ENCODE measurements at places on chromosomes 6 and 20.
A peak's percentile ranks its signal among the peaks of the same experiment; 100 is the strongest.

- DNase-seq, result no peak
Measured at GRCh38 chr6:125232466-125232865, 69.3 kb downstream of the HDDC2 start.

- no peak for DNase-seq
Measured at GRCh38 chr20:59825944-59826759, 107.3 kb downstream of the SYCP2 start.

- DNase-seq, result no peak
Measured at GRCh38 chr20:51184289-51184688, 161.4 kb upstream of the KCNG1 start.

GRCh38 chr6:155001934-155002333 lies 6.8 kb downstream of the TIAM2 start:
- DNase-seq, result no peak

DNA sequence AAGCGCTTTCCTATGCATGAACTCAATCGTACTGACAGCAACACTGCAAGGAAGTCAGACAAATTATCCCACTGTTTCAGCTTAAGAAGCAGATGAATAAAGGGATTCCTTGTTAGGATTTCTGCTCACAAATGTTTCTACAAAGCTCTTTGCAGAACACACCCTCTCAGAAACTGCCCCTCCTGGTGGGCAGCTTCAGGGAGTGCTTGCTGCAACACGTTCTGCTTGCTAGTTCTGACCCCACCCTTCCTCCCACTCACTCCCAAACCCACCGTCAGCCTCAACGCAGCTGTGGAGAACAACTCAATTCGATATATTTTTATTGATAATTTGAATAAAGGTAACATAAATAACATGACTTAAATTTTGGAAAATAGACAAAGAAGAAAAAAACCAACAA lies 250.8 kb upstream of the PRDM1 start:
- no peak for DNase-seq

- no peak for DNase-seq
Measured at GRCh38 chr6:132973514-132973993, 159.2 kb downstream of the RPS12 start.

- no peak for DNase-seq
Measured at GRCh38 chr6:145603424-145603833, 131.9 kb downstream of the EPM2A start.

GRCh38 chr6:157145656-157146285 lies 177.5 kb downstream of the TMEM242 start:
- no peak for DNase-seq

DNA sequence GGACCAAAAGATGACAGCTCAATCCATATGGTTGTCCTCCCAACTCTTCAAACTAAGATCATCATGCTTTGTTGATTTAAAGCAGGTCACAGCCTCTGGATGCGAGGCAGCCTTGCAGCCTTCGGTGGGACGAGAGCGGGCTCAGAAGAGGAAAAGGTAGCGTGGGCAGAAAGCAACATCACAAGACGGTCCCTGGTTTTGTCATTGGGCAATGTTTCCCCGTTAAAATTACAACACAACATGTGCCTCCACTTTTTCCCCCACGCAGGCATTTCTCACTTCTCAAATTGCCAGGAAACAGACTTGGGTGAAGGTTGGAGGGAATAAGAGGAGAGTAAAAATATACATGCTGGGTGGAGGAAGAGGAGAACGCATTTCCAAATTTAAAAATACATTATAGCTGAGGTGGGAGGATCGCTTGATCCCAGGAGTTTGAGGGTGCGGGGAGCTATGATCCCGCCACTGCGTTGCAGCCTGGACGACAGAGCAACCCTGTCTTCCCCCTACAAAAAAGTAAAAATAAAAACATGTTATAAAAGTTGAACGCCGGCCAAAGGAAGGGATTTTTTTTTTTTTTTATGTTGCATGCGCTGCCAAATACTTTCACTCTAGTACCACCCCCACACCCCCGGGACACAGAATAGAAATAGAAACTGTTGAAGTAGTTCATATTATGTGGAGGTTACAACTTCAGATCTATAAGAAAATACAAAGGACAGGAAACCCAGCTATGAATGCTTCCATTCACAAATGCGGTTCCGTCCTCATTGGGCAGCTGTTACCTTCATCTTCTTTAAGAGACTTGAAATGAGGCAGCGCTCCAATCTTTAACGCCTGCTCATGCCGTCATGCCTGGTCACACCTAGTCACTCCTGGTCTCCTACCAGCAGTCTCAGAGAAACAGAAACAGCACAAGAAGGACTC lies 13.9 kb upstream of the NAA20 start:
- no peak for DNase-seq

- DNase-seq, result no peak
Measured at GRCh38 chr20:57947421-57948179, 237.8 kb upstream of the PMEPA1 start.

GRCh38 chr6:155861821-155862220 lies 406.2 kb upstream of the NOX3 start:
- DNase-seq, result no peak

DNA sequence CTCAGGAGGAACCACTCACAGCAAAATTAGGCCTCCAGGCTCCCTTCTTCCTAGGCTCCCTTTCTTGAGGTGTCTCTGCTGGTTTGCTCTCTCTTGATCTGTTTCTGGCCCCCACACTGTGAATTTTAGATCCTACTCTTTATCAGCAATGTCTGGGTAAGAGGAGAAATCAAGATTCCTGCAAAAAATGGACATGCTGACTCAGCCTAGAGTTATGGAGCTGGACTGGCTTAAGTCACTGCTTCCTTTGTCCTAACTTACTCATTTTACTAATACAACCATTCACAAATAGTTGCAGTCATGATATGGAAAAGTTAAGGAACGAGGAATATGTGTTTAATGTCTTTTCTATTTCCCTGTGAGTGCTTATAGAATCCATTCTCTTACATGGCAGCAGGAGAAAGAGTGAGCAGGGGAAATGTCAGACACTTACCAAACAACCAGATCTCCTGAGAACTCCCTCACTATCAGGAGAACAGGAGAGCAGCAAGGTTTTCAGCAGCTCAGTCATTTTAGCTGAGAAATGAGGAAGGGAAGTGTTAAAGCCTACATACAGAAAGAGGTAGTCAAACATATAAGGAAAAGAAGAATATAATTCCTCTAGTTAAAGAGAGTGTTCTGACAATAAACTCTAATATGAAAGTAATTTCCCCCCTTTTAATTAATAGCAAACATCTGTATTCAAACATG lies 160.8 kb downstream of the PDE7B start:
- no peak for DNase-seq

DNA sequence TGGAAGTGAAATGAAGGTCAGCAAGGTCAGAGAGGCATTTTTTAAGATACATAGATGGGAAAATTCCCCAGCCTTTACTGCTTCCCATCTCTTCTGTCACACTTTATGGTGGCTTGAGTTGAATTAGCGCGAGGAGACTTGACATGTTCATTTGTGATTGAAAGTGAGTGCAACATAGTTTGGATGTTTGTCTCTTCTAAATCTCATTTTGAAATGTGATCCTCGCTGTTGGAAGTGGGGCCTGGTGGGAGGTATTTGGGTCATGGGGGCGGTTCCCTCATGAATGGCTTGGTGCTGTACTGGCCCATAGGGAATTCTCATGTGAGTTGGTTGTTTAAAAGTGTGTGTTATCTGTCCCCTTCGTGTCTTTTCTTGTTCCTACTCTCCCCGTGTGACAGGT lies 237.2 kb downstream of the CDKAL1 start:
- DNase-seq, result no peak

- DNase-seq, result no peak
Measured at GRCh38 chr6:164014346-164015087, 600.0 kb downstream of the QKI start.

- DNase-seq, result no peak
Measured at GRCh38 chr6:16277101-16277981, 39.0 kb downstream of the GMPR start.

DNA sequence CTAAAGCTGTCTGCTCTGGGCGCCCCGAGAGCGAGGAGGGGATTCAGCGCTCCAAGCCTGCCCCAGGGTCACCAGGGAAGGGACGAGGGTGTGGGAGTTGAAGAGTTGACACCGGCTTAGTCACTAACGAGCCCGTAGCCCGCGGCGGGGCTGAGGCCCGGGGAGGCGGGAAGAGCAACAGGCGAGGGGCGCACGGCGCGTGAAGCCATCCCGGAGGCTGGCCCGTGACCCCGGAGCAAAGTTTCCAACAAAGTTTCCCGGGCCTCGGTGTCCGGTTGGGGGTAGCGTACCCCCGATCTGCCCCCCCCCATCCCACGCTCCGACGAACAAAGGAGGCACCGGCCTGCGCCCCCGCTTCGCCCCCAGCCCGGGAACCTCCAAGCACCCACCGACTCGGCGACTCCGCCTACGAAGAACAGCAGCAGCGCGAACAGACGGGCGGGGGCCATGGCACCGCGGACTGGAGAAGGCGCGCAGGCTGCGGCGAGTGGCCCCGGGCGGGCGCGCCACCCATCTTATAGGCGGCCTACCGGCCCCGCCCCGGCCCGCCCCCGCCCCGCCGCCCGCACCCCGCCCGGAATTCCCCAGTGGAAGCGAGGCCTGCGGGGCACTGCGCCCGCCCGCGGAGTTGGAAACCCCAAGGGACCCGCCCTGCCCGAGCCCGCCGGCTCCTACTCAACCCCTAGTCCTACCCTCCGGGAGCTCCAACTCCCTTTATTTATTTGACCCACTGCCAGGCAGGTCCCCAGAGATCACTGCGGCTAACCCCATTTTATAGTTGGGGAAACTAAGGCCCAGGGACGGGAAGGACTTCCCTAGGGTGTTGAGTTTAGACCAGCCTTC lies at the start of gene SDC4:
SDC4 (minus strand) TSS at position 489 of the 843 bp plus-strand sequence; CDS start at position 449, 40 bp downstream.
- DNase-seq, result no peak

DNA sequence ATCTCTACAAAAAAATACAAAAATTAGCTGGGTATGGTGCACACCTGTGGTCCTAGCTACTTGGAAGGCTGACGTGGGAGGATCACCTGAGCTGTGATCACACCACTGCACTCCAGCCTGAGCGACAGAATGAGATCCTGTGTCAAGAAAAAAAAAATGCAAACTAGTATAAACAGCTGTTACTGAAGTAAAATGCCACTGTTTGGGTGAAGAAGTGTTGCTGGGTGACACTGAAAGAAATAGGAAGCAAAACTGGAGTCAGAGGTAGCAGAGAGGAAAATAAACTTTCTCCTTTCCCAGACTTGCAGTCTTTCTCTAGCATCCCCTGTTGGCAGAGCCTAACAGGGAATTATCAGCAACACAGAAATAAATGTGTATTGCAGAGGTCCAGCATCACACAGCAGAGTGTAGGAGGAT lies 241.2 kb upstream of the PREP start:
- DNase-seq, result no peak

DNA sequence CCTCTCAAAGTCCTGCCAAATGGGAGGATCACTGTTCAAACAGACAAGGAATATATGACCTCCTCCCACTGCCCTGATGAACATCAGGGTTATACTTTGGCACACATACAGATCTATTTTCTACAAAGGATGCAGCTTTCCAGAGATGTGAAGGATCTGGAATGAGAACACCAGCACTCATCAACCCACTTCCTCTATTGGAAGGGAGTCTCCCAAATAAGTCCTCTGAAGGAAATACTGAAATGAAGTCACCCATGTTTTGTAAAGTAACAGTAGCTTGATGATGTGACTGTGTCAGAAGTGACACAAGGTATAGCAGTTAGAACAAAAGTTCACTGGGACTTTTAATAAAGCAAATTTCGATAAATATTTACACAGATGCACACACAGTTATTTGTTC lies 104.9 kb downstream of the OGFRL1 start:
- no peak for DNase-seq

DNA sequence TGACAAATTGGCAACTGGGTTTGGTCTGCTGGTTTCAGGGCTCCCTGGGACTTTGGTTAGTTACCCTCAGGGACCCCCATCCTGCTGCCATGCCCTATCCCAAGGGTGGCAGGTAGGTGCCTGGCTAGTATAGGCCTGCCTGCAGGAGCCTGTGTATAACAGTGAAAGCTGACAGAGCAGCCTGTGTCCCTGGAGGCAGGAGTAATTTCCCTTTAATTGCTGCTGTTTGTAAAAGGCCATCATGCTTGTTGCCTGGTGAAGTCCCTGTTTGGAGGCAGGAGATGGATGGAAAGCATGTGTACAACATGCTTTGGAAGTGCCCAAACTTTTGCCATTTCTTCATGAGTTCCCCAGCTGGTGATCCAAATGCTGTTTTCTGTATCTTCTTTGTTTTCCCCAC lies 30.1 kb downstream of the CMTR1 start:
- peak; percentile 33 for DNase-seq

DNA sequence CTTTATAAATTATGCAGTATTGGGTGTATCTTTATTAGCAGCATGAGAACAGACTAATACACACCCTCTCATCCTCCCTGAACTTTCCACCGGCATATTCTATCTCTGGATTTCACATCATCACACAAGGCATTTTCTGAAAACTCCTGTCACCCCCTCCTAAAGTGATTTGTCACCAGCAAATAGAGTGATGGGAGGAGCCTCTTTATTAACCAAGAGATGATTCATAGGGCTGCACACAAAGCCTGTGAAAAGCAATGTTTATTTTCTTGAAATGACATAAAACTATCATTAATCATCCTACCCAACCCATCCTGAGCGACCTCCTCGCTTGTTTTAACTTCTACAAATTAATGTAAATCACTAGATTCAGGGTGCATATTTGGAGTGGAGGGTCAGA lies 394.7 kb upstream of the SULF2 start:
- DNase-seq, result no peak

- DNase-seq, result no peak
Measured at GRCh38 chr6:84764332-84765049, at the start of gene TBX18. Gene TBX18, minus strand, starts transcription at chr6:84764598. Its CDS starts 417 bp downstream, at chr6:84764181.

DNA sequence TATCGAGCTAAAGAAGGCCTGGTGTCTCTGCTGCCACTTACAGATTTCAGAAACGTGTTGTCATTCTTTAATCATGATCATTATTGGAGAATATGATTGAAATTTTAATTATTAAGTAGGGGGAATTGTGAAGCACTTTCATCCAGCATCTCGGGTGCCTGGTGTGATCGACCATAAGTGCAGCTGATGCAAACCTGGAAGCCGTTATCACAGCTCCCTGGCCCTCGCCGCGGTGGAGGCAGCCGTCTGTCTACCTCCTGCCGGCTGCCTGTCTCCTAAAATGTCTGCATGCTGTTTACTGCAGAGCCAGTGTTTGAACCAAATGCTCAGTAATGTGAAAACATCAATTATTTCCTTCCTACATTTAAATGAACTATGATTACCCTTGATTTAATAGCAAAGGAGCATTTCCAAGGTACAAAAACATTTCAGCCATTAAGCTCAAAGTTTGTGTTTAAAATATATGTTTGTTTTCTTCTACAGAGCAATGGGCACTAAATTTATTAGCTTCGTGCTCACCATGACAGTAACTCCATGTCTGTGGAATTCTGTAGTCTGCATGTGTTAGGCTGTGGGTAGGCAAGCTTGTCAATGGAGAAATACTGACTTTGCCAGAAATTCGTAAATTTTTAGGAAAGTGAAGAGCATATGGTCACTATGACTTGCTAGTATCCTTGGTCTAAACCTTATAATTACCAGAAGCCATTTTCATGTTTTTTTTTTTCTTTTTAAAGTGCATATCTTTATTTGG lies 184.5 kb upstream of the AGPAT4 start:
- DNase-seq, result no peak

DNA sequence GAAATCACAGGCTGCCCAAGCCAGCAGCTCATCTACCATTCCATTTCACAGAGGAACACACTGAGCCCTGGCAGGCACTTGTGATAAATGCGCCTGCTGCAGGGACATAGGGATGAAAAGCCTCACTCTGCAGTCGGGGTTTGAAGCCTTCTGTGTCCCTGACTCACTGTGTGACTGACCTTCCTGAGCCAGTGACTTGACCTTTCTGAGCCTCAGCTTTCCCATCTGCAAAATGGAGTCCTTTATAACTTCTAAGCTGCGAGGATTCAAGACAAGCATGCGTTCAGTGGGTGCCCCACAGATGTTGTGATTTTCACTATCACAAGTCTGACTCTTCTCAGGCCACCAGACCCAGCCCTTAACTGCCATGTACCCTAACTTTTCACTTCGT lies 5.5 kb downstream of the TGM2 start:
- DNase-seq, result no peak

All from NCI-H1694 treated with DMSO at 0.1 percent for 48 hours (cell line).